ENCODE measurements at places on chromosomes 16 and 17. TPM values are rescaled to one million over a fixed set of nuclear protein-coding genes. Genes with fewer than 3 reads are reported as not detected.

- H3K27me3 ChIP-seq = no peaks in the 10 kb centered on the region
- no peaks in the 10 kb centered on the region for H3K36me3 ChIP-seq
- DNase-seq = no peak
- peak overlapping the region; percentile 61 for H3K4me3 ChIP-seq
- H3K4me1 ChIP-seq = no peaks in the 10 kb centered on the region
Observed at GRCh38 chr17:385178-385835, 32.7 kb upstream of the RPH3AL start.

GRCh38 chr17:35069311-35069710 lies 5.8 kb upstream of the RFFL start:
- H3K36me3 ChIP-seq = no peaks in the 10 kb centered on the region
- no peak overlapping the region for H3K4me3 ChIP-seq

DNA sequence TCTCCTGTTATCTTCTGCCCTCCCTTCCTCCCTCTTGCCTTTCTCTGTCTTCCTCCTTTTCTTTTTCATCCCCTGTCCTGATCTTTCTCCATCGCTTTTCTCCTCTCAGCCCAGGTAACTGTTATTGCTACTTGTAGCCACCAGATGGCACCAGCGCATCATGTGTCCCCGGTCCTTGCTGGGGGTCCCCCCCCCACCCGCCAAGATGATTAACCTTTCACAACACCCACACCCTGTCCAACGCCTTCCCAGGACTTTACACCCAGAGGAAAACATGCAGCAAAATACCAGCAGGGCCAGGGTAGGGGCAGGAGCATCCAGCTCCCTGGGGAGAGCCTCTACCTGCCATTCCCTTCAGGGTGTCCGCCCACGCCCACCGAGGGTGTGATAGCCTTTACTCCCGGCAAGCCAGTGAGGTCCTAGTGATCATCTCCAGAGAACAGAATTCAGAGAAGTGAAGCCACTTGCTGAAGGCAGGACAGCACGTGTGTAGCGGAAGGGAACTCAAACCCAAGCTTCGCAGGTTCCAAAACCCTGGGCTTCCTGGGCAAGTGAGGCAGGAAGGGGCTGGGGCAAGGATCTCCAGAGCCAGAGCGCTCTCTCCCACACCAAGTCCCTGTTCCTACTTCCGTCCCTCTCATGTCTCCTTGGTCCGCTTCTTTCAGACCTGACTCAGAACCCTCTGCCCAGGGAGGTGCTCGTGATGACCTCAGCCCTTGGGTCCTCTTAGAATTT lies 13.4 kb upstream of the TAC4 start:
- H3K4me1 ChIP-seq = no peaks in the 10 kb centered on the region
- no peak overlapping the region for H3K4me3 ChIP-seq
- H3K36me3 ChIP-seq = no peaks in the 10 kb centered on the region
- H3K27me3 ChIP-seq = no peaks in the 10 kb centered on the region

The NPB gene
- total RNA-seq = 1.7 TPM
